ENCODE measurements at places on chromosomes 2 and 18.

GRCh38 chr18:59950215-59950944 lies 50.6 kb downstream of the PMAIP1 start:
- DNase-seq: no peak

GRCh38 chr2:132811148-132811915 lies 141.3 kb upstream of the LYPD1 start:
- DNase-seq: no peak

DNA sequence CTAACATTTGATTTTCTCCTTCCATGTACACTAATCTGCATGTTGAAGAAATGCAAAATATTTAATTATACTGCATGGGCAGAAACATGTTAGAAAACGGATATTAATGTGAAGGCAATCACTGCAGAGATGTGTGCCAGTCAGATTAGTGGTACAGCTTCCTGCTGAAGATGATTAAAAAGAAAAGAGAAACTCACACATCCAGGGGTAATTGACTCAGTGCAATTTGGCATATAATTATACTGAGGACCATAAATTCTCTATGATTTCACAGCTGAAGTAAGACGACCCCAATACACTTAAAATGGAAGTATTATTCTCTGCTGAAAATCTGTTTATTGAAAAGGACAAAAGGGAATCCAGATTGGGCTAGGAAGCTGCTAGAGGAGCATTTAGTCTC lies 243.4 kb downstream of the TGIF1 start:
- DNase-seq: no peak

DNA sequence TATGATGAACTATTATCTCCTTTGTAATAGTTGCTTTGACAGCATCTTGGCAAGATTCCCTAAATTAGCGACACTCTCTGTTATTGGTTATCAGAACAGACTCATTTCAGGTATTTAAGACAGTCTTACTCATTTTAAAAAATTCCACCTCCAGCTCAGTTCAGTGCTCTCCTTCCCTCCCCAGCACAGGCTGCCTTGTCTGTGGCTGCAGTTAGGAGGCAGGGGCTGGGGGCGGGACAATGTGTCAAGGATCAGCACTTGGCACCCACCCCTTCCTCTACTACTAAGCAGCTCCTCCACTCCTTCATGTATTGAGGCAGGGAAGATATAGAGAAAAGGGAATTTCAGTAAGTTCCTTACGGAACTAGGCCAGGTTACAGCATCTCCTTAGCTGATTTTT lies 85.0 kb downstream of the VSNL1 start:
- DNase-seq: no peak

DNA sequence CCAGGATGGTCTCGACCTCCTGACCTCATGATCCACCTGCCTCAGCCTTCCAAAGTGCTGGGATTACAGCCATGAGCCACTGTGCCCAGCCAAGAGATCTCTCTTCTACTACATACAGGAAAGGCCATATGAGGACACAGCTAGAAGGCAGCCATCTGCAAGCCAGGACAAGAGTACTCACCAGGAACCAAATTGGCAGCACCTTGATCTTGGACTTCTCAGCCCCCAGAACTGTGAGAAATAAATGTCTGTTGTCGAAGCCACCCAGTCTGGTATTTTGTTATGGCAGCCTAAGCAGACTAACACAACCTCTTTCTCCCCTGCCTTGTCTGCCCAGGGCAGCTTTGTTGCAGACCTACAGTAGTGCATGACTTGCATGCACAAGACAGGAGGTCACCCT lies 211.3 kb upstream of the HAAO start:
- no peak for DNase-seq

GRCh38 chr2:62254424-62255266 lies 58.7 kb downstream of the B3GNT2 start:
- DNase-seq: no peak

DNA sequence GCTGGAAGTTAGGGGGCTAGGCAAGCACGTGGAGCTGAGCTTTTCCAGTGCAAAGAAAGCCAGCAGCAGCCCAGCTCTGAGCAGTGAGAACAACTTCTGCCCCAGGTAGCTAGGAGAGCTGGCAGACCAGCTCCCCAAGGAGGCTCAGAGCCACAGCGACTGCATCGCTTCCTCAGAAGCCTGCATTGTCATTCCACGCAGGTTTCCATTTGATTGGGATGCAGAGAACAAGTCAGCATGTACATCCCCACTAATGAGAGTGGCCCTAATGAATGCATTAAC lies 45.1 kb downstream of the C1QL2 start:
- DNase-seq: no peak

DNA sequence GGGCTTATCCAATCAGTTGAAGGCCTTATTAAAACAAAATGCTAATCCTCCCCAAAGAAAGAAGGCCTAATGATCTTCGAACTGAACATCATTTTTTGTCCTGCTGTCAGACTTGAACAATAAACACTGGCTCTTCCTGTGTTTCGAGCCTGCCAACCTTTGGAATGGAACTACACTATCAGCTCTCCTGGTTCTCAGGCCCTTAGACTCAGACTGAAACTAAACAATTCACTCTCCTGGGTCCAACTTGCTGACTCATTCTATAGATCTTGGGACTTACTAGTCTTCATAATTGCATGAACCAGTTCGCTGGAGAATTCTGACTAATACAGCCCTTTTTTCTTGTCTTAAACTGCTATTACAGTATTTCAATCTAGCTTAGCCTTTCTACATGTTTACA lies 235.2 kb downstream of the LNPK start:
- no peak for DNase-seq

- DNase-seq: no peak
Observed at GRCh38 chr2:58135861-58136260, 89.3 kb downstream of the VRK2 start.

- DNase-seq: no peak
Observed at GRCh38 chr2:165289069-165289468, 49.9 kb downstream of the SCN2A start.

- DNase-seq: no peak
Observed at GRCh38 chr2:132593171-132593570, 76.8 kb downstream of the LYPD1 start.

DNA sequence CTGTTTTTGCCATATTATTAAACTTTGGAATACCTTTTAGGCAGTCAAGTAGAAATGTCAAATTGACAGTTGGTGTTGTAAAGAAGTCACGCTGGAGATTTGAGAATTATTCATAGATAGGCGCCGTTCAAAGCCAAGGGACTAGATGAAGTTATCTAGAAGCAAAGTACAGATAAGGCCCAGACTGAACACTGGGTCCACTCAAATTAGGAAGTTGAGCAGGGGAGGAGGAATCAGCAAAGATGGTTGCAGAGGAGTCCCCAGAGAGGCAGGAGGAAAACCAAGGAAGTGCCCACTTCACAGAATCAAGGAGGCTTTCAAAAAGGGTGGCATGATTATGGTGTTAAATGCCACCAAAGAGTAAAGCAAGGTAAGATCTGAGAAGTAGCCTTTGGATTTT lies 9.6 kb upstream of the ALS2 start:
- no peak for DNase-seq

GRCh38 chr2:165621086-165621560 lies 151.6 kb downstream of the CSRNP3 start:
- DNase-seq: no peak

DNA sequence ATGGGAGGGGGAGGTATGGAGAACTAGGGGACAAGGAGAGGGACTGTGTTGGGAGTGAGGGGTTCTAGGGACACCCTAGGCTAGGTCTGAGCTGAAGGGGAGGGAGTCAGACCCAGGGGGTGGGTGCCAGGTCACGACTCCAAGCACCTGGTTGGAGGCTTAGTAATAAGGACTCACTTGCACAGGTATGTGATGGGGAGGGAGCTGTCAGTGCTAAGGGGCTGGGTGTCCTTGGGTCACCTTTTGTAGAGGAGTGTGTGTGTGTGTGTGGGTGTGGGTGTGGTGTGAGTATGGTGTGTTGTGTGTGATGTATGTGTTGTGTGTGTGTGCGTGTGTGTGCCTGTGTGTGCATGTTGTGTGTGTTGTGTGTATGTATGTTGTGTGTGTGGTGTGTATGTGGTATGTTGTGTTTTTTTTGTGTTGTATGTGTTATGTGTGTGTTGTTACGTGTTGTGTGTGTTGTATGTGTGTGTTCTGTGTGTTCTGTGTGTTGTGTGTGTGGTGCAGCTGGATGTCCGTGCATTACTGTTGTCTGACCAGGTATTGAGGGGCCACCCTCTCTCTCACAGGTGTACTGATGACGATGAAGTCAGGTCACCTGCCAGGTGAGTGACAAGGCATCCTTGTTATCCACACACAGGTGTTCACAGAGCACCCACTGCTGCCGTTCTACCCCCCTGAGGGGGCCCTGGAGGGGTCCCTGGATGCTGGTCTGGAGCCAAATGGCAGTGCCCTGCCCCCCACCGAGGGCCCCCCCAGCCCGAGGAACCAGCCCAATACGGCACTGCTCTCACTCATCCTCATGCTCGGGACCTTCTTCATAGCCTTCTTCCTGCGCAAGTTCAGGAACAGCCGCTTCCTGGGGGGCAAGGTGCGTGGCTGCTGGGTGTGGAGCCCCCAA lies 9.8 kb downstream of the SLC4A3 start:
- DNase-seq: peak; percentile 16

GRCh38 chr2:120226316-120226715 lies 3.1 kb upstream of the TMEM185B start:
- DNase-seq: no peak

DNA sequence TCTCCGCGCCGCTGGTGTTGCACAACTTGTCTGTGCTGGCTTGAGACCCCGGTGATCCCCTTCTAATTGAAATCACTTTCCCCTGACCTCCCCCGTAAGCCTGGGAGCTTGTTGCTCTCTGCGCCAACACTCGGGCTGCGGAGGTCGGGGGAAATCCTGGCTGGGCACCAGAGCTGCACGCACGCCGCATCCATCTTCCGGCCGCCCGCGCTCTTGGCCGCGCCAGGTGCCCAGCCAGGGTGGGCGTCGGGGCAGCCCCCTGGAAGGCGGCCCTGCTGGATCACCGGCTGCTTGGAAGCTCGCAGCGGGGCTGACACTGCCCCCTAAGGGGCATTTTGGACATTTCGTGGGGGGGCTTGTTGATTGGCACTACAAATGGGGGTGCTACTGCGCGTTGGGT lies 280.3 kb upstream of the SKOR2 start:
- DNase-seq: peak; percentile 35

GRCh38 chr2:217064234-217065011 lies 204.6 kb upstream of the TNP1 start:
- no peak for DNase-seq

- DNase-seq: no peak
Observed at GRCh38 chr18:37450434-37451132, 115.0 kb downstream of the CELF4 start.

DNA sequence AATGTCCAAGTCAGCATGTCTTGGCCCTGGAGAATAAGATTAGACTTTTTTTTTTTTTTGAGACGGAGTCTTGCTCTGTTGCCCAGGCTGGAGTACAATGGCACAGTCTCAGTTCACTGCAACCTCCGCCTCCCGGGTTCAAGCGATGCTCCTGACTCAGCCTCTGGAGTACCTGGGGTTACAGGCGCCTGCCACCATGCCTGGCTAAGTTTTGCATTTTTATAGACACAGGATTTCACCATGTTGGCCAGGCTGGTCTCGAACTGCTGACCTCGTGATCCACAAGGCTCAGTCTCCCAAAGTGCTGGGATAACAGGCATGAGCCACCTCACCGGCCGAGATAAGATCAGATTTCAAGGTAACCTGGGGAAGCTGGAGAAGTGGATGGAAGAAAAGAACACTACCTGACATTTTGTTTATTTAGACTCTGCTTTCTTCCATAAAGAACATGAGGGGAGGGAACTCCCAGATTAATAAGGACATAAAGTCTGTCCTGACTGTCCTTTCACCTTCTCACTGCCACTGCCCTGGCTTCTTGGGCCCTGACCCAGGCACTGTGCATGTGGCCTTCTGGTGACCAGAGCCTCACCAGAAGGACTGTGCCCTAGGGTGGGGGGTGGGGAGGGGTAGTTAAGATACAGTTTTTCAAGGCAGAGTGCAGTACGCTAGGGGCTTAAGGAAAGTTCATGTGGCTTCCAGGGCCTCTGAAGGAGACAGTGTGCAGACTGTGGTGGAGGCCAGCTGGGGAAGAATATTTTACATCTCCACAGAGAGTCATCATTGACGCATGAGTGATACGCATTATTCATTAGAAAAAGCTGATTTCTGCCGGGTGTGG lies 4.8 kb upstream of the IMPA2 start:
- no peak for DNase-seq

DNA sequence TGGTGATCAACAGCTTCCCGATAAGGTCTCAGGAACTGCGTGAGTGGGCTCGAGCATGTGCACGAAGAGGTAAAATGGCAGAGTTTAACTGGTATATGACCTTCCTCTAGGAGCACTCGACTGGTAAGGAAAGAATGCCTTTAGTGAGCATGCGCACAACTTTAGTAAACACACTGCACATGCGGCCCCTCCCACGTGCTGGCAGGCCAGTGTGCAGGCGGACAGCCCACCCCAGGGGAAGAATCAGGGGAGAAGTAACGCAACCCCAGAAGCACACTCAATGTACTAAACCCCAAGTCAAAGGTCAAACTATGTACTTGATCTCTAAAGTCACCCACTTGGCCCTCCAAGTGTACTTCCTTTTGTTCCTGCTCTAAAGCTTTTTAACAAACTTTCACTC lies 28.7 kb upstream of the SLC25A52 start:
- no peak for DNase-seq

- DNase-seq: no peak
Observed at GRCh38 chr18:46346213-46346612, 242.0 kb downstream of the HAUS1 start.

GRCh38 chr2:239214725-239215124 lies 186.1 kb downstream of the HDAC4 start:
- DNase-seq: no peak

GRCh38 chr2:100289020-100289419 lies 33.3 kb downstream of the LONRF2 start:
- no peak for DNase-seq

GRCh38 chr2:212228743-212229171 lies 309.8 kb downstream of the ERBB4 start:
- no peak for DNase-seq

- no peak for DNase-seq
Observed at GRCh38 chr18:13077473-13077872, 86.3 kb downstream of the CEP192 start.

DNA sequence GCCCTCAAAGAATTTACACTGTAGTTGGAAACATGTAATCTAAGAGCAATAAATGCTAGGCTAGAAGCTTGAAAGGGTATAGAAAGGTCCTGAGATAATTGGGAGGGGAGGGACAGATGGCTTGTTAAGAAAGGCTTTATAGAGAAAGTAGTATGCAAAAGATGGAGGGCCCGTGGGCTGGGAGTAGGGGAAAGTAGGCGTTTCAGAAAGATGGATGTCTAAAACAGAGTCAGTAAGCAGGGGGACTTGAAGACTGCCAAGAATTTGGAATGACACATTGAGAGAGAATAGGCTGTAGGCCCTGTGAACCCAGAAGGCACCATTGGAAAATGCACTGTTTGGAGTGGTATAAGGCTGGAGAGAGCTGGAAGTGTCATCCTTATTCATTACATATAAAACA lies 822 bp downstream of the PSMG2 start:
- DNase-seq: no peak

DNA sequence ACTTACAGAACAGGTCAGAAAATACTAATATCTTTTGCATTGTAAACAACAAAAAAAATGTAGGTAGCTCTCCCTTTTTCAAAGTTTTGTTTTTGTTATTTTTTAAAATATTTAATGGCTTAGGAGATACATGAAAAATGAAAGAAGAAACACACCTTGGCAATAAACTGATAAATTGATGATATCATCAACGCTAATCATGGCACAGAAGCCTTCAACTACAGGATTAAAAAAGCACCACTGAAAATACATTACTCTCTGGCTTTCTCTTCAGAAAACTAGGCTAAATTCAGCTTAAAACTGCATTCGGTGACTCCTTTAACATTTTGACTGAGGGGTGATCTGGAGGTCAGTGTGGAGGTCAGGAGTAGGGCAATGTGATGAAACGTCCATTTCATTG lies 1018.8 kb upstream of the FANCL start:
- no peak for DNase-seq
